ENCODE measurements at places on chromosomes 16 and 17.
A peak's percentile ranks its signal among the peaks of the same experiment; 100 is the strongest.

DNA sequence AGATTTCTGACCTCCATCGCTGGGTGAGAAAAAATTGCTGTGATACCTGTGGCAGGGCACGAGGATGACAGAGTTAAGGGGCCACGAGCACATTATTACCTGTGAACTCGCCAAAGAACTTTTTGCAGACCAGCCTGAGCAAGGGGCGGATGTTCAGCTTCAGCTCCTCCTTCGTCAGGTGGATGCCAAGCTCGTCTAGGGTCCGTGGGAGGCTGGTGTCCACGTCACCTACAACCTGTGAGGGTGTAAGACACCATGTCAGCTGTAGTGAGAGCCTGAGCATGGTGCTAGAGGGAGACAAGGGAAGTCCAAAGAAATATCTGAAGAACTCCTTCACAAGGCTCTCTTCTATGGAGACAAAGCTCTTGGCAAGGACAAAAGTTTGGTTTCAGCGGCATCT is 17.1 kb downstream of the HIGD1B start:
- no peak for DNase-seq

- no peak for DNase-seq
Measured at GRCh38 chr16:56424404-56424764, 961 bp downstream of the AMFR start.

DNA sequence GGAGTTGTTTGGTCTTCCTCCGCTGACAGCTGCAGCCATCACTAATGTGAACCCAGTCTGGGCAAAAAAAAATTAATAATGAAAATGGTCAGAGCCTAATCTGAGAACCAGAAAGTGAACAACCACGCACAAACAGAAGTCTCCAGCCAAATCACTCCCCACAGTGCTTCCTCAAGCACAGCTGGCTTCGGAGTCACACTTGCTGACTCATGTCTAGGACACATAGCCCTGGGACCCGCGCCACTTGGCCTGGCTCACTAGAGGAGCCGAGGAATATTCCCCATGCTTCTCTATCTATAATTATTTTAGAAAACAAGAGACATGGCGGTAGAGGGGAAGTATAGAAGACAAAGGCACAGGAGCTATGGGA is 109.1 kb downstream of the ZFHX3 start:
- no peak for DNase-seq

DNA sequence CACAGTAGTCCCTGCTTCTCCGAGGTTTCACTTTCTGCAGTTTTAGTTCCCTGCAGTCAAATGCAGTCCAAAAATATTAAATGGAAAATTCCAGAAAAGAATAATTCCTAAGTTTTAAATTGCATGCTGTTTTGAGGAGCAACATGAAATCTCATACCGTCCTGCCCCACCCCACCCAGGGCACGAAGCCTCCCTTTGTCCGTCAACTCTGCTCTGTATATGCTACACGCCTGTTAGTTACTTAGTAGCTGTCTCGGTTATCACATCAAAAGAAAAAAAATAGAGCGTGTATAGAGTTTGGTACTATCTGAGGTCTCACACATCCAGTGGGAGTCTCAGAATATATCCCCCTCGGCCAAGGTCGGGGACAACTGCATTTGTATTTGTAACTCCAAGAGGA is 129.4 kb upstream of the NOL11 start:
- no peak for DNase-seq

DNA sequence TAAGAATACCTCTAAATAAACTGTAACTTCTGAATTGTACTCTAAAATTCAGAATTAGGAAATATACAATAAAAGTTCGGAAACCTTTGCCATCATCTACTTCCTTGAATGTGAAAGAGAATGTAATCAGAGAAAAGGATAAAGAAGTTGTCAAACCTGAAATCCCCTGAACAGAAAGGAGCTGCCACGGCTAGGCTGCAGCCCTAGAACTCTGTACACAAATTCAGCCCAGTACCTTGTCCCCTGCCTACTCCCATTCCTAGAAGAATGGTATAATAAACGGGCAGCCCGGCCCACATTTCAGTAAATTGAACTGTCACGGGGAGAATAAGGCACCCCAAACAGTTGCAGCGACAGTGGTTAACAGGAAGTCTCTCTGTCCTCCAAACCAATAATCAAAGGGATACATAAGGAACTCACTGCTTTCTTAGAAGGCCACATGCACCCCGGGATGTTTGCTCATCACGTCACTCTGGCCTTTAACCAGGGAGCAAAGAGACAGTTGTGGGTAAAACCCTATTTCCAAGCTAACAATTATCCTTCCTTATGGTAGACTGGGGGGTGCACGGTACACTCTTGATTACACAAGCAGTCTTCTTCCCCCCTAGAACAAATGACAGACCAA is 24.3 kb upstream of the RFFL start:
- DNase-seq, result no peak

DNA sequence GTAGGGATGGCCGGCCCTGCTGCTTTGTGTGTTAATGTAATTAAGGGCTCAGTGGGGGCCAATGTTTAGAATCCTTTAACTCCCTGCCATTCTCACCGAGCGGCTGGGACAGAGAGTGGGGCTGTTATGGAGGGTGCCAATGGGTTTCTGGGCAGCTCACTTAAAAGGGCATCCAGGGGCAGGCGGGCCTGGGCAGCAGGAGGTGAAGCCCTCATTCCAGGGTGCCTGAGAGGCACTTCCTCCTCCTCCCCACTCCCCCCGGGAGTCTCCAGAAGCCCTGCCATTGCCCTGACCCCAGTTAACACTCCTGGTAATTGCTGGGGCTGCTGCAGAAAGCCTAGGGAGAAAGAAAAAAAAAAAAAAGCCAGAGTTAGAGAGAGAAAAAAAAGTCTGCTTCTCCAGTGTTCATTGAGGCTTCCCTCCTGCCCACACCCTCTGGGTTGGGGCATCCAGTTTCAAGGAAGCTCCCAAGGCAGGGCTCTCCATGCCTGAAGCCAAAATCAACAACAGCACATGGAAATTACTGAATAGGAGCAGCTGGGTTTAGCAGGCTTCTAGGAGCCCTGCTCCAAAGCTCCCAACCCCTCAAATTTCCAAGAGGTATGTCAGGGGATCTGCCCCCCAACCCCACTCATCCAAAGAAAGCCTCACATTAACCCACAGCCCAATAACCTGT is 28.0 kb downstream of the CUEDC1 start:
- DNase-seq, result no peak

- DNase-seq, result no peak
Measured at GRCh38 chr16:86547286-86547685, 7.7 kb downstream of the MTHFSD start.

GRCh38 chr17:4221899-4222659 is 41.7 kb downstream of the ANKFY1 start:
- no peak for DNase-seq

- no peak for DNase-seq
Measured at GRCh38 chr17:17921192-17922069, 50.8 kb downstream of the TOM1L2 start.

GRCh38 chr17:35900708-35901480 is 20.7 kb upstream of the CCL5 start:
- DNase-seq, result no peak

DNA sequence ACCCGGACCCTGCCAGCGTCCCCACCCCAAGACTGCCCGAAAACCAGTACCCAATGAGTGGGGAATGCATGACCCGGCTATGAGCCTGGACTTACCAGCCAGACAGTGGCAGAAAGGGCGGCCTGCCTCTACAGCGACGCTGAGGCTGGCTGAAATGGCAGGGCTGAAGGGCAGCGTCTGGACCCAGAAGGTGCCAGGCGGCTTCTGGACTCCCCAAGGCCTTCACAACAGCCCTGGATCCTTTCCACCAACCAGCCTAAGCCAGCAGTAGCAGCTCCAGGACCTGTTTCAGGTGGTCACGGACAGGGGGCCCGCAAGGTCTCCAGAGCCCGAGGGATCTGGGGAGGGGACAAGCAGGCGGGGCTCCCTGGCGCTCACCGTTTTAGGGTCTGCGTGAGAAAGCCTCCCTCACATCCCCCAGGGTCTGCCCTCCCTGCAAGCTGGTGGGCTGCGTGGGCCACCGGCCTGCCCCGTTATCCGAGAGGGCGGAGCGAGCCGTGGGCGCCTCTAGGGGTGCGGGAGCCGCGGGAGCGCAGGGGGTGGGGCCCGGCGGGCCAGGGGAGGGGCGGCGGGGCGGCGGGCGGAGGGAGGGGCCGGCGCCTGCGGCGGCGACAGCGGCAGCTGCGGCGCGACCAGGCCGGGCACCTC is at the start of gene RIPOR1:
RIPOR1 (plus strand) TSS at position 608 of the 648 bp plus-strand sequence. CDS start 9,618 bp downstream, outside the sequence.
- DNase-seq, result peak; percentile 36

- DNase-seq, result no peak
Measured at GRCh38 chr17:41140360-41141131, at the start of gene KRTAP4-6. KRTAP4-6 (minus strand) TSS chr17:41140544; CDS start chr17:41140487, 57 bp downstream.

- no peak for DNase-seq
Measured at GRCh38 chr16:28482026-28482425, 9.8 kb downstream of the CLN3 start.

DNA sequence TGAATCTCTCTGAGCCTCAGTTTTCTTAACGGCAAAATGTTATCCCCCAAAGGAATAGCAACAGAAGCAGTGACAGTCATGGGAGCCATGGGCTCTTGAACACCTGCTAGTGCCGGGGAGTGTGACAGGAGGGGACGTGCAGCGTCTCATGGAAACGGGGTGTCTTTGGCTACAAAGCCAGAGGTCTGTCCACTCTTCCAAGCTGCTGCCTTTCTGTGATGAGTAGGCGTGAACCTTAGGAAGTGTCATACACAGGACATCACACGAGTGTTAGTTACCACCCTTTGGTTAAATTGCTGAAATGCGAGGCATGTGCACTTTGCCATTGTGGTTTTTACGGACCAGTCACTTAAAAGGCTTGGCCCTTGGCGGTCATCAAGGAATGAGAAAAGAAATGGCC is 93.4 kb downstream of the IRF8 start:
- DNase-seq, result no peak

- DNase-seq, result no peak
Measured at GRCh38 chr17:46092991-46093390, 93.9 kb downstream of the STH start.

- DNase-seq, result no peak
Measured at GRCh38 chr17:2068519-2069051, 13.7 kb downstream of the HIC1 start.

DNA sequence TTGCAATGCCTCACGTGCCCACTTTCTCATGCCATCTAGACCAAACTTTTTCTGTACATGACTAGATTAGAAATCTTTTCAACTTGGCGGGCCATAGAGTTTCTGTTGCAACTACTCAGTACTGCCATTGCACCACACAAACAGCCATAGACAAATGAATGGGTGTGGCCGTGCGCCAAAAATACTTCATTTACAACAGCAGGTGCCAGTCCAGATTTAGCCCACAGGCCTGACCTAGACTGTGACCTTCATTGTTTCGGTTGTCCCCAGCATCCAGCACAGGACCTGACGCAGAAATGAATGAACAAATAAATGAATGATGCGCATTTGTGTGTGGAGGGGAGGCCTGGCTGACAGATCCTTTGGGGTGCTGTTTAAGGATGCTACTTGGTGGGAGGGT is 14.3 kb upstream of the PDK2 start:
- no peak for DNase-seq

- no peak for DNase-seq
Measured at GRCh38 chr17:2207815-2208515, 95.6 kb downstream of the SMG6 start.

DNA sequence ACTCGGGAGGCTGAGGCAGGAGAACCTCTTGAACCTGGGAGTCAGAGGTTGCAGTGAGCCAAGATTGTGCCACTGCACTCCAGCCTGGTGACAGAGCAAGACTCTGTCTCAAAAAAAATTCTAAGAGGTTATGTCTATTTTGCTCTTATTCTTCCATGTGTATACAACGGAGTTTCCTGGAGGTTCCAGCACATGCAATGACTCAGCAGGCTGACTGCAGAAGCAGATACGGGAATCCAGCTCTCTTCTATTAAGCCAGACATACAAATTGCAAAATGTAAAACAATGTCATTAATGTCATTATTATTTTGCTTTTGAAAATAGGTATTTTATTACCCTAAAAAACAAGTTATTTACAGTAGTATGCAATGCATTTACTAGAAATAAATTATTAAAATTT is 18.4 kb downstream of the MIEF2 start:
- DNase-seq, result no peak

DNA sequence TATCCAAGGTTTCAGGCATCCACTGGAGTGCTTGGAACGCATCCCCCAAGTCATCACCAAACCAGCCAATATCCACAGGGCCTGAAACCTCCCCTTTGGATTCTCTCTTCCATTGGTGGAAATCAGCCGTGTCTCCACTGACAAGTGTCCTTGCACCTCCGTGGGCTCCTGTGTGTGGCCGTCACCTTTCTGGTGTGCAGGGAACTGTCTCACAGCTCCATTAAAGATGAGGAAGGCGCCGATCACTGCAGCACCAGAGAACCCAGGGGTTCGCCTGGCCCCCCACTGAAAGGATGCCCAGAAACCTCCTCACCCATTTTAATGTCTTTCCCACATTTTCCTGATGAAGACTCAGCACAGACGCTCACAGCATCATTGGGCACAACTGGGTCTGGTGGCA is 17.8 kb upstream of the METRNL start:
- DNase-seq, result no peak

GRCh38 chr16:11698271-11698689 is 30.0 kb downstream of the SNN start:
- no peak for DNase-seq

DNA sequence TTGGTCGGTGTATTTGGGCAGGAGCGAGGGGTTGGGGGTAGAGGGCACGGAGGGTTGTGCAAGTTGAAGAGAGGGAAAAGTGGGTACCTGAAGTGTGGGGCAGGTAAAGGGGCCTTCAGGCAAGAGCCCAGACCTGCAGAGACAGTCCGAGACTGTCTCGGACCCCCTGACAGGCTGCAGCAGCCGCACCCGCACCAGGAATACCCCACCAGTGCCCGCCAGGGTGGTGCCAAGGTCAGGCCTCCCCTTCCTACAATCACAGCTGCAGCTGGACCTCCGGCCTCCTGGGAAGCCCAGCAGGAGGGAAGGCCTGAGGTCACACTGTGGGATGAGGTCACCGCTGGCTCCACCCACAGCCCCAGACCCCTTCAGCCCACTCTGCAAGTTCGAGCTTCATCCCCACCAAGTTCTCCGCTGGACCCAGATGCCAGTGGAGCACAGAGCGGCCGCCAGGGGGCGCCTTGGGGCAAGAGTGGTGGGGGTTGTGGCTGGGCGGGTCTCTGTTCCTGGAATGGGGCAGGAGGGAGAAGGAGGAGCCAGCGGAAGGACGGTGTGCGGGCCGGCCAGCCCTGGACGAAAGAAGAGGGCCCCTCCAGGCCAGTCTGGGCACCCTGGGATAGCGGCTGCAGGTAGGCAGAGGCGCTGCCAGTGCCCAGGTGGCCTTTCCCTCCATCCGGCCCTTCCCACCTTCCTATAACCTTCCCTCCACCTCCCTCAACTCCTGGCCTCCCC is at the start of gene HSD3B7:
HSD3B7 (plus strand) TSS at position 539 of the 732 bp plus-strand sequence. CDS start 452 bp downstream, outside the sequence.
- DNase-seq, result peak; percentile 69

DNA sequence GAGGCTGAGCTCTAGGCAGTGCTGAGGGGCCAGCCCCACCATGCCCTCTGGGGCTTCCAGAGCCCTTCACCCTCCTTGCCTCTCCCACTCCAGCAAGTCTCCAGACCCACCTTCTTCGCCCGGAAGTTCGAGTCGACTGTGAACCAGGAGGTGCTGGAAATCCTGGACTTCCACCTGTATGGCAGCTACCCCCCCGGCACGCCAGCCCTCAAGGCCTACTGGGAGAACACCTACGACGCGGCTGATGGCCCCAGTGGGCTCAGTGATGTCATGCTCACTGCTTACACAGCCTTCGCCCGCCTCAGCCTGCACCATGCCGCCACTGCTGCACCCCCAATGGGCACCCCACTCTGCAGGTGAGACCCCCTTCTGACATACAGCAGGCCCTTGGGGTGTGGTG is 10.5 kb downstream of the XYLT2 start:
- no peak for DNase-seq

- no peak for DNase-seq
Measured at GRCh38 chr16:86579268-86580062, 1.1 kb downstream of the FOXL1 start.

- no peak for DNase-seq
Measured at GRCh38 chr17:34601416-34601815, 22.0 kb downstream of the TMEM132E start.

GRCh38 chr16:55323637-55324271 is at the start of gene IRX6:
IRX6 (plus strand) TSS chr16:55324203; CDS start chr16:55325092, 889 bp downstream.
- no peak for DNase-seq

Data from activated CD4-positive, alpha-beta T cell treated with anti-CD3 and anti-CD28 coated beads for 1 hour (primary cell).